ENCODE measurements at places on chromosomes 1 and 21.

DNA sequence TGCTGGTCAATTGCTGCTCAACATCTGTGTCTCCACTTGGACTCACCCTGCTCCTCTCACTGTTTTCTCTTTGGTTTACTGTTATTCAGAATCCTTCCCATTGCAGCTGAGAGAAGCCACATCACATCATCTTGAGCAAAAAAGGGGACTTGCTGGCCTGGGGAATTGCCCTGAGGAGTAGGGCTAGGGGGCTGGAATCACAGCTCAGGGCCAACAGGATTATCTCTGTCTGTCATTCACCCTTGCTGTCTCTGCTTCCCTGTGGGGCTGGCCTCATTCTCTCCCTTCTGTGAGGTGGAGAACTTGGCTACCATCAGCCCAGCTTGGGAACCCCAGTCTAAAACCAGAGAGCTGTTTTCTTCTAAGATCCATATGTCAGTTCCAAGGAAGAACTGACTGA is 140.7 kb upstream of the WNT4 start:
- no peak for DNase-seq

DNA sequence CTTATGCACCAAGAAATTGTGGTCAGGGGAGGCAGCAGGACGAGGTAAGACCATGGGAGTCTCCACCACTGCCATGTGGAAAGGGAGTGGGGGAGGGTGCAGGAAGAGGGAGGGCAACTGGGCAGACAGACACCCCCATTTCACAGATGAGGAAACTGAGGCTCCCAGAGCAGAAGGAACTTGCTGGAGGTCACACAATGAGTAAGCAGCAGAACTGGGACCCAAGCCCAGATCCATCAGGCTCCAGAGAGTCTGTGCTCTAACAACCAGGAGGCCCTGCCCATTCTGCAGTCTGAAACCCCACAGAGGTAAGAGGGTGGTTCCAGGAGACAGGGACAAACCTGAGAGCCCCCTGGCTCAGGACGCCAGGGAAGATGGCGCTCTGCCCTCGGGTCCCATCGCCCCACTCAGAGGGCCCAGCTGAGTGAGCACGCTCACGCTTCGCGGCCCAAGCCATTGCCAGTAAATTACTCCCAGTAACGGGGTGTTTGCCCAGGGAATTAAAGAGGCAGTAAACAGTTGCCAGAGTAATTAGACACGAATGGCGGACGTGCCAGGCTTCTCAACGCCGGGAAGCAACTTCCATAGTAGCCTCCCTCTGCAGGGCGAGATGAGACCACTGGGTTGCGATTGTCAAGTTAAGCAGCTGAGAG is 59.2 kb downstream of the MATN1 start:
- DNase-seq = no peak

- DNase-seq = no peak
These were observed 45.4 kb downstream of the TNFSF18 start for GRCh38 chr1:173005196-173005864.

DNA sequence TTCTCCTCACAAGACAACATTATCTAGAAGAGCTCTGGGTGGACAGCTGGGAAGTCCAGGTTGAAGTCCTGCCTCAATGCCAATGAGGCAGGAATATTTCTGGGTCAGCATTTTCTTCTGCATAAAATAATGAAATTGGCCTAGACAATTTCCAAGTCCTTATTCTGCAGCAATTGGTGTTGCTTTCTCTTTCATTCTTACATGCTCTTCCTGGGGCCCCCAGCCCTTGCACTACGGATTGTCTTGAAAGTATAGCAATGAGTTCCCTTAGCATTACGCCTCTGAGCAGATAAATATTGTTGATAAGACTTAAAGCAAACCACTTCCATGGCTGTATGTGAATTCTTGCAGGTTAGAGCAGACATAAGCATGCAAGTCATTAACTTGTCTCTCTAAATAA is 188.5 kb downstream of the TGFBR3 start:
- no peak for DNase-seq

- DNase-seq = no peak
These were observed 155.2 kb downstream of the BARHL2 start for GRCh38 chr1:90561911-90562310.

DNA sequence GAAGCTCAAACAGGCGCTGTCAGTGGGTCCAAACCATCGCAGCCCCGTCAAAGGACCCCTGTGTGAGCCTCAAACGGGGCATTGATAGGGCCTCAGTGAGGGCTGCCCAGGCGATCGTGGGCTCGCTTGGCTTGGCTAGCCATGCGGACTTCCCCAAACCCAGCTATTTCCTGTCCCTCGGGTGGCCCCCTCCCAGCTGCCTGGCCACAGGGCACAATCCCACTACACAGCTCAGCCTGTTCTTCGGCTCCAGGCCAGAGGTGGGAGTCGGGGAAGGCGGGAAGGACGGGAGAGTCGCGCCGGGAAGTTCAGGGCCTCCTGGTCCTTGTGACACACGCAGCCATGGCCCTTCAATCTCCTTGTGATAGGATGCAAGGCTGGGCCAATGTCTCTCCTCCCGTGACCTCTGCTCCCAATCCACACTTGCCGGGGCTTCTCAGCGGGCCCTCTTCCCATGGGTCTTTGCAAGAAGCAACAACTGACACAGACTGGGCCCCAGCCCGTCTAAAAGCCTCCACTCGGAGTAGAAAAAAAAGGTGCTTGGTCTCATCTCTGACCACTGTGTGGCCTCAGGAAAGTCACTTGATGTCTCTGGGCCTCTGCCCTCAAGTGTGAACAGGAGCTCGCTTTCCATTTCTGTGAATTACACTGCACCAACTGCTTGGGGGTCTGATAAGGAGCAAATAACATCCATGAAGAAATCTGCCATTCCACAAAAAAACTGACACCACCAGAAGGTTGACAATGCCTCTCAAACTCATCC is 7.1 kb upstream of the MATN1 start:
- no peak for DNase-seq

- DNase-seq = no peak
These were observed 19.0 kb downstream of the BTG2 start for GRCh38 chr1:203324105-203325025.

DNA sequence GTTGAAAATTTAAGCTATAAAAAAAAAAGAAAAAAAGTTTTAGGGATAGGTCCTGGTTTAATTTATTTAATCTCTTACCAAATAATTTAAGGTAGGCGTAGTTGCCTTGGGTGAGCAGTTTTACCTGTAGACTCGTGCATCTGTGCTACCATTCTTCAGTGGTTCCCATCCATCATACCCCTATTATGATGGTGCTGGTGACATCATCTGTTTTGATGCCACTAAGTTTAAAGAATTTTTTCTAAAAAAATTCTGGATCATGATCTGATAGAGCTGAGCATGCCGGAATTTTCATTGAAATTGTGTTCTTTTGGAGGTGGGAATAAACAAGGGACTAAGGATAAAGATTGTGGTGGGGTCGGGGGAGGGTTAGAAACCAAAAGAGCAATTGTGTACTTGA is 15.7 kb downstream of the LAMC1 start:
- DNase-seq = no peak

DNA sequence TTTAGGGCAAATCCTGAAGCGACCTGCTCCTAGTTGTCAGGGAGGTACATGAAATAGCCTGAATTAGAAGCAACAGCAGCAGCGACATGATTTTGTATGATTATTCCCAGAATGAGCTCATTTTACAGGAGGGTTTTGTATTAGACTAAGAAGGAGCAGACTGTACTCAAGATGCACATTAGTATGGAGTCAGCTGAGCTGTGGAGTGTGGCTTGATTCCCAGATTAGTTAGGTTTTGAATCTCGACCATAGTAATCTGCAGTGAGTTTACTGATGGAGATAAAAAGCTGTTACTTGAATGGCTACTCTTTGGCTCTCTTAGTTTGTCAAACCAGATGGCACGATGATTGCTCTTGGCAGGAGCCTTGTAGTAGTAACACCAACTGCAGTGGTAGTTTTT is 143.1 kb downstream of the PHTF1 start:
- DNase-seq = no peak

DNA sequence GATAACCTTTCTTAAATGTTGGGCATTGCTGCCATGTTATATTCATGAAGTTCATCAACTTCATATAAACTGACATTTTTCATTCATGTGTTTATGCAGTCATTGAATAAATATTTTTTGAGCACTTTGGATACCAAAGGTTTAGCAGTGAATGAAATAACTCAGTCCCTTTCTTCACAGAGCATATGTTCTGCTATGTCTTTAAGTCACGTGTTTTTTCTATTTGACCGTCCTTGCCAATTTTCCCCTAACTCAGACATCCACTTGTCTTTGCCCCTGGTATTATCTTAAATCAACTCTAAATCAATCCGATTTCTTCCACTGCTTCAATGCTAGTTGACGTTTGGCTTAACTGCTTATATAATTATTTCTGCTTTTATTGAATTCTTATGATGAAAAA is 16.6 kb downstream of the ADARB1 start:
- DNase-seq = no peak

- DNase-seq = no peak
These were observed 109.3 kb downstream of the RUNX1 start for GRCh38 chr21:34939673-34940331.

DNA sequence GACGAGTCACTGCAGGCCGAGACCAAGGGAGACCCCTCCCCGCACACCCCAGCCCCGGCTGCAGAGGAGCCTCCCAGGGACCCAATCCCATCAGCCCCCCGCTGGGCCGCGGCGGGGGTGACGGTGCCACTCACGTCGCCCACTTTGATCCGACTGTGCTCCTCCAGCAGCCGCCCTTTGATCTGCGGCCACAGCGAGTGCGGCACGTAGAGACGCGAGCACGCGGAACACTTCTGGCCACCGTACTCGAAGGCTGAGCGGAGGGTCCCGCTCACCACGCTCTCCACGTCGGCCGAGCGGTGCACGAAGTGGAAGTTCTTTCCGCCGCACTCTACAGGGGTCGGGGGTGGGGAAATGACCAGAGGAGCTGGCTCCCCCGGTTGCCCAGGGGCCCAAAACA is 17.8 kb upstream of the TAS1R2 start:
- no peak for DNase-seq

DNA sequence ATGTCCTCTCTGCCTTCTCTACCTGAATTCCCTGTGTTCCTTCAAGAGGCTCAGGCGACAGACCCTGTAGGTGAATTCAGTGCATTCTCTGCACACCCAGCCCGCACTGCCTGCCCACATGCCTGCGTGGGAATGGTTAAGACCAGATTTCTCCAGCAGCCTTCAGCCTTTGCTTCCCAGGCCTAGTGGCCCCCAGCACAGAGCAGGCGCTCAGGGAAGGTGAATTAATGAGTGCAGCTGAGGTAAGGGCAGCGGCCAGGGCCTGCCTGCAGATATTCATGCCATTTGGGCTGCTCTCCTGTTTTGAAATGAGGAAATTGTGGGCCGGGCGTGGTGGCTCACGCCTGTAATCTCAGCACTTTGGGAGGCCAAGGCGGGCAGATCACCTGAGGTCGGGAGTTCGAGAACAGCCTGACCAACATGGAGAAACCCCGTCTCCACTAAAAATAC is 45.5 kb downstream of the IER5 start:
- no peak for DNase-seq

GRCh38 chr1:172394811-172395210 is 25.7 kb upstream of the C1orf105 start:
- DNase-seq = no peak

DNA sequence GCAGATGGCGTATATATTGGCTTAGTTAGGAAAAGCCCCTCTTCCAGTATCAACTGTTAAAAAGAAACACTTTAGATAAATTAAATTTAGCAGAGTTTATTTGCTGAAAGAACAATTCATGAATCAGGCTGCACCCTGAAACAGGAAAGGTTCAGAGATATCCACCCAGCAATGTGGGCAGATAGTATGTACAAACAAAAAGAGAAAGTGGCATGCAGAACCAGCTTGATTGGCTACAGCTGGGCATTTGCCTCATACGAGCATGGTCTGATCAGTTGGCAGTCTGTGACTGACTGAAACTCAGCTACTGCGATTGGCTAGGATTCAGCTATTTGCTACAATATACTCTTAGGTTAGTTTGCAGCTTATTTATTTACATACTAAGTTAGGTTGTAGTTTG is 98.2 kb downstream of the ZC3H11B start:
- DNase-seq = no peak

- DNase-seq = no peak
These were observed 79.8 kb downstream of the AJAP1 start for GRCh38 chr1:4734219-4734618.

DNA sequence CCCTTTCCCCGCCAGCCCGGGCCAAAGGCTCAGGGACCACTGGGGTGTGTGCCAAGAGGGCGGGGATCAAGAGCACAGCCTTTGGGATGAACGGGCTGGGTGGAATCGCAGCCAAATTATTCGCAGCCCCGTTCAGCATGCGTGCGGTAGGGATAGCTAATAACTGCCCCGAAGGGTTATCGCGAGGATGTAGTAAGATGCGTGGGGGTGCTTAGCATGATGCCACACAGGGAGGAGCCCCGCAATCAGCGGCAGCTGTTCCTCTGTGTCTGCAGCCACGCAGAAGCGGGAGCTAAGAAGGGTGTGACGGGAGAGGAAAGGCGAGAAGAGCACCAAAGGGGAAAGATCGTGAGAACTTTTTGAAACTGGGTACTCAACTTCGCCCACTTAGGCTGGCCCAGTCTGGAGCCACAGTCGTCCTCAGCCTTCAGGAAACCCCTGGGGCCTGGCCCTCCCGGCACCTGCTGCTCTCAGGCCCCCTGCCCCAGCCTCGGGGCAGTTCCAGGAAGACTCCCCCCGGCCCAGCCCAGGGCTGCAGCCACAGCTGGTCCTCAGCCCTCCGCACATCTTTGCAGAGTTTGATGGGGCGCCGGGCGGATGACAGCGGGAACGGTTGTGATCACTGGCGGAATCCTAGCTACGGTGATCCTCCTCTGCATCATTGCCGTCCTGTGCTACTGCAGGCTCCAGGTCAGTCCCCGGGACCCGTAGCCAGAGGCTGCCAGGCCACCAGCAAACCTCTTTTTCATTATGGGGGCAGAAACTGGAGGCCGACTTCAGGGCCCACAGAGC is 64.9 kb downstream of the TOR1AIP2 start:
- DNase-seq = no peak

DNA sequence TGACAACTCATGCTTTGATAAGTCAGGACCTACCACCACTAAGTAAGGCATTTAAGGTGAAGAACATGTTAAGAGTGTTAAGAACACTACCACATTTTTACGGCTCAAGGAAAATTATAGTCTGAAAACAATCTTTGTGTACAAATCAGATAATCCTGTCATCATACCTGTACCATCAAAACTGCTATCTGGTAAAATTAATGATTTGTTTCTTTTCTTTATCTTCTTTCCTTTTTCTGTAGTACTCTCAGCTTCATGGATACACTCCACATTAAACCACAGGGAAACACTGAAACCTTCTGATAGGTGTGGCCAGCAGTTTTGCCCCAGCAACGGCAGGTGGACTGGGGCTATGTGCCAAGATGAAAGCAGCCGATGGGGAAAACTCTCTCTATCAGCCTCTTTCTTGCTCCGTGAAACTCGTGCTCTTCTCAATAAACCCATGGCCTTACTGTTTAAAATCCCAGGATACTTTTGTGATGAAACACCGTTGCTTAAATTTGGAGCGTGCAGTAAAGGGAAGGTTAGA is 75.1 kb downstream of the LYST start:
- DNase-seq = no peak

- DNase-seq = no peak
These were observed 69.5 kb downstream of the TMPRSS15 start for GRCh38 chr21:18334066-18334465.

- no peak for DNase-seq
These were observed 88.5 kb downstream of the SLC44A5 start for GRCh38 chr1:75522389-75522788.
